ENCODE measurements at places on chromosomes 4 and X.

DNA sequence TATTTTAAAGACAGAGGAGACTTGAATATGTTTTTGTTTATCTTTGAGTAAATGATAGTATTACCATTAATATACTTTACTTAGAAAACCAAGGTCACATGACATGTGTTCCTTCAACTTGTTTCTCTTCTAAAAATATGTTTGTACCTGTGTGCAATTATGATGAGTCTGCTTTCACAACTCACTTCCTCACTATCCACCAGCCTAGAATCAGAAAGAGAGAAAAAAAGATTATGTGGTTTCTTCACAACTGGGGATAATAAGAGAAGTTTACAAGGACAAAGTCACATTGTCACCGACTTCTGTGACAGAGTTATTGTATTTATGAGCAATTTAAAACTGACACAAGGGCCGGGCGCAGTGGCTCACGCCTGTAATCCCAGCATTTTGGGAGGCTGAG, 1112.1 kb downstream of the RPA4 start:
- no peak for DNase-seq

DNA sequence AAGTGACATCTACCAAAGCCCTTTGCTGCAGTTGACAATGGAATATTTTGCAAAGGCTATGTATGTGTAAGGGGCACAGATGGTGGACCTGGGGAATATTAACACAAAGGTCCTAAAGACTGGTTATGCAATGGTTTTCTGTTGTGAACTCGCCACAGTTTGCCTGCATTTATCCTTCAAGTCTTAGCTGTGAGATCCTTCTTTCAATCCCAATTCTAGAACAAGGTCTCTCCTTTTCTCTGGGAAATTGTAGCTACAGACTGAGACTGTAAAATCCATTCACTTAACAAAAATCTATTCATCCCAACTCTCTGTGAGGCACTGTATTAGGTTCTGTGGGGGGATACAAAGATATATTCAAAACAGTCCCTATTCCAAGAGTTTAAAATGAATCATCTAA, 250.4 kb downstream of the GPM6A start:
- no peak for DNase-seq

DNA sequence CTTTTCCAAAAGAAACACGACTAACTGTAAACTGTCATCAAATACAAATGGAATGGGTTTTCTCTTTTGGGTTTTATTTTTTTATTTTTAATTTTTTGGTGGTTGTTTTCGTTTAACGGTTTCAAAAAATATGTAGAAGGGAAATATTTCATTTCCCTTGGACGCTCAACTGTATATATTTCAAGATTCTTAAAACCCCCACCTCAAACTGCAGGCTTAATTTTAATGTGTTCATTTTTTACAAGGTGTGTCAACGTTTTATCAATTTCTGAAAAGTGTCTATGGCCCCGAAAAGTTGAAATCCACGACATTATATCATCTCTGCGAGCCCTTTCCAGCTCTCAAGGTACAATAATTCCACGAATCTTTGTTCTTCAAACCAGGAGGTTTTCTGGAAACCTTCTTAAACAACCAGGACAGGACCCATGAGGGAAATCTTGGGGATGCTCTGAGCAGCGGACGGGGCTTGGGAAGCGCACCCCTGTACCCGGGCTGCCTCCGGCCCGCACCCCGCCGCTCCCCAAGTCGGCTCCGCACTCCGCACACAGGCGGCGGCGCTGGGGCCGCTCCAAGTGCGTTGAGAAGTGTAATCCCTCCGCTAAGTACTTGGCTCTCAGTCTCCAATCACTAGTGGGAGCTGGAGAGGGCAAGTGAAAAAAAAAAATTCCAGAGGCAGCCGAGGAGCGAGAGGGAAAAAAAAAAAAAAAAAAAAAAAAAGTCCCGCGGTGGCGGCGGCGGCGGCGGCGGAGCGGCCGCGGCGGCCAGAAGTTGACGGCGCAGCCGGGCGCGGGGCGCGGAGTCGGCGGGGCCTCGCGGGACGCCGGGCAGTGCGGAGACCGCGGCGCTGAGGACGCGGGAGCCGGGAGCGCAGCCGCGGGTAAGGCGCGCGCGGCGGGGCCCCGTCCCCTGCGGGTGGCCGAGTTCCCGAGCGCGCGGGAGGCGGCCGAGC, at the start of gene BMPR1B:
TSS of gene BMPR1B (plus strand) at position 764 of the 949 bp plus-strand sequence. CDS start 346,470 bp downstream, outside the sequence.
- no peak for DNase-seq

- no peak for DNase-seq
Measured at GRCh38 chr4:146477054-146477453, 44.7 kb downstream of the SLC10A7 start.

DNA sequence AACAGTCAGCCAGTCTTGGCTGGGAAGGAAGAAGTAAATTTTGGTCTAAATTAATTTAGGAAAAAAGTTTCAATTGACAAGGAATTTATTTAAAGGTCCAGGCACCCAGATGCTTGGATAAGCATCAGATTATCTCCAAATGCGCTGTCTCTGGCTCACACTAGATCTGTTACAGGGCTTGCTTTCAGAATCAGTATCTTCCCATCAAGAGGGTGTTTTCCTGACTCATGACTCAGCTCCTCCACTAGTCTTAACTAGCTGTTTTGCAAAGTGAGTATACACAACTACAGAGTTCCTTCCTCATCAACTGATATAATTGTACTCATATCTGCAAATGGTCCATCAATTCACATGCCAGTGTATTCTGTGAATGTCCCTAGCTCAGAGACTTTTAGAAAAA, 482.1 kb upstream of the CPEB2 start:
- DNase-seq = no peak

GRCh38 chr4:44446801-44447562, 1.6 kb downstream of the KCTD8 start:
- no peak for DNase-seq

DNA sequence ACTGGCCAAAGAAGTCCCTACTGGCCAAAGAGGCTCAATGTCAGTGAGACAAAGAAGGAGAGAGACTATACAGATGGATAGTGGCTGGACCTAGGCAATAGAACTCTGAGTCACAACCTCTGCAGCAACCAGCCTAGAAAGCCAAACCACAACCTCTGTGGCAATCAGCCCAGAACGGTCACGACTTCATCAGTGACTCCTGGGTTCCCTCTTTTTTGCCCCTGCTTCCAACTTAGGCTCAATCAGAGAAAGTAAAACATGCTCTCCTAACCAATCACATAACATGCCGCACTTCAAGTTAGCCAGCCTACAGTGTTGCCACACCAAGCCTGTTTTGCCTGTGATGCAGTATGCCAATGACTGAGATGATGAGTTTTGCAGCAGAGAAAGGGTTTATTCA, 203.4 kb downstream of the ANAPC10 start:
- DNase-seq = no peak

DNA sequence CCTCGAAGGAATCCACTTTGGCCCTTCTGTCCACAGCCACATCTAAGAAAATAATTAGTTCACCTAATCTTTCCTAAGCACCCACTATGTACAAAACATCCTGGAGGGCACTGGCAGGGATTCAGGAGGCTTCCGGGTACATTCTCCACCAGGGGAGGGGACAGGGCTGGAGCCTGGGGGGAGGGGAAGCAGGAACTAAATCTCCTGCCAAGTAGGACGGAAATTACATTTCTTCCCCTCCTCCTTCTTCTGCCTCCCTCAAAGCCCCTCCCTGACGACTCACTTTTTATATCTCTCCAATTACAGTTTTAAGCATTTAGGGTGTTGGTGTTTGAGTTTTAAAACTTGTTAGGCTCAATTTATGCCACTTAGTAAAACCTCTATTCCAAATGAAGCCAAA, 203.1 kb downstream of the BCOR start:
- DNase-seq = no peak

GRCh38 chrX:48823053-48823452, 3.3 kb upstream of the ERAS start:
- DNase-seq = no peak

DNA sequence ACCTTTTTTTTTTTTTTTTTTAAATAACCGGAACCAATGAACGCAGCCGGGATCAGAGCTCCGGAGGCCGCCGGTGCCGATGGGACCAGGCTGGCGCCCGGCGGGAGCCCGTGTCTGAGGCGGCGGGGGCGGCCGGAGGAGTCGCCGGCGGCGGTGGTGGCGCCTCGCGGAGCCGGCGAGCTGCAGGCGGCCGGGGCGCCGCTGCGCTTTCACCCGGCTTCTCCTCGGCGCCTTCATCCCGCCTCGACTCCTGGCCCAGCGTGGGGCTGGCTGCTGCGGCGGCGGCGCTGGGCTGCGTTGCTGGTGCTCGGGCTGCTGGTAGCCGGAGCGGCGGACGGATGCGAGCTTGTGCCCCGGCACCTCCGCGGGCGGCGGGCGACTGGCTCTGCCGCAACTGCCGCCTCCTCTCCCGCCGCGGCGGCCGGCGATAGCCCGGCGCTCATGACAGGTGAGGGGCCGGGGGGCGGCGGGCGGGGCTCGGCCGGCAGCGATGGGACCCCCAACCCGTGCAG, 337 bp downstream of the STIM2 start:
- DNase-seq = peak; percentile 59

DNA sequence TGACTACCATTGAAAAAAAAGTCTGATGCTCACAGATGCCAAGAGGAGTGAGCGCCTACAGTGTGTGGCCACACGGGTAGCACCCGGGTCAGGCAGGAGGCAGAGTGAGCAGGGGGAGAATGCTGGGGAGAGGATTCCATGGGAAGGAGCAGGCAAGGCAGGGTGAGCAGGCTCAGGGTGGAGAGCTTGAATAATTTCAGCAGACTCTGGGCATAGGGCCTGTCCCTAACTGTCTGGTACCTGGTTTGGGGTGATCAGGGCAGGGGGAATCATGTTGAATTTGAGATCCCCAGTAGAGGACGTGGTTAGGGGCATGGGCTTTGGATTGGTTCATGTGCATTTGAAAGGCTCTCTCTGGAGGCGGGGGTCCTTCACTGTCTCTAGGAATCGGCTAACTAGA, 51.2 kb upstream of the TLR3 start:
- DNase-seq = no peak
